ENCODE measurements at places on chromosomes 7 and 10.

DNA sequence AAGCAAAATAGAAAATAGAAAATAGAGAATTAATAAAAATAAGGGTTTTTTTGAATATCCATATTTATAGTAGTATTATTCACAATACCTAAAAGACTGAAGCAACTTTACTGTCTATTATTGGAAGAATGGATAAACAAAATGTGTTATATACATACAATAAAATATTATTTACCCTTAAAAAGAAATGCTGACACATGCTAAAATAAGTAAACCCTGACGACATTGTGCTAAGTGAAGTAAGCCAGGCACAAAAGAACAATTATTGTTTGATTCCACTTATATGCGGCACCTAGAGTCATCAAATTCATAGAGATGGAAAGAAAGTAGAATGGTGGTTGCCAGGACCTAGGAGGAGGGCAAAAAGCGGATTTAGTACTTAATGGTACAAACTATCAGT lies 39.0 kb downstream of the LRRC17 start:
- no peak for DNase-seq

- DNase-seq = peak; percentile 41
Measured at GRCh38 chr10:87618566-87619423, 40.9 kb upstream of the PAPSS2 start.

GRCh38 chr7:103854611-103855010 lies 134.8 kb downstream of the RELN start:
- DNase-seq = no peak

- no peak for DNase-seq
Measured at GRCh38 chr10:71266918-71267442, 52.1 kb upstream of the SLC29A3 start.

DNA sequence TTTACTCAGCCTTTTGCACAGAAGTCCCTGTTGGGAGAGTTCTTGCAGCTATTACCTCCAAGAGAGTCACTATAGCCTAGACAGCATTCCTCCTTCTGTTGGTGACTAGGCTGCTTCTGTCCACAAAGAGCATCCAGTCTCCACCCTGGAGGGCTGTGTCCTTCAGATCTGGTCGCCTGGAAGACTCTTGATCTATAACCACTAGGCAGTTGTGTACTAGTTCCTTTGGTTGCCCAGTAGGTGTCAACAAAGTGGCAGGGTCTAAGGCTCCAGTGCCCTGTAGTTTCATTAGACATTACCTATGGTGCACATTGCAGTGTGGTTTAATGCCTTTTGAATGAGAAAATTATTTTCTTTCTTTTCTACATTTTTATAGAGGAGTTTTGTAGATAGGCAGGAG lies 11.3 kb upstream of the AKR1C2 start:
- peak; percentile 43 for DNase-seq

DNA sequence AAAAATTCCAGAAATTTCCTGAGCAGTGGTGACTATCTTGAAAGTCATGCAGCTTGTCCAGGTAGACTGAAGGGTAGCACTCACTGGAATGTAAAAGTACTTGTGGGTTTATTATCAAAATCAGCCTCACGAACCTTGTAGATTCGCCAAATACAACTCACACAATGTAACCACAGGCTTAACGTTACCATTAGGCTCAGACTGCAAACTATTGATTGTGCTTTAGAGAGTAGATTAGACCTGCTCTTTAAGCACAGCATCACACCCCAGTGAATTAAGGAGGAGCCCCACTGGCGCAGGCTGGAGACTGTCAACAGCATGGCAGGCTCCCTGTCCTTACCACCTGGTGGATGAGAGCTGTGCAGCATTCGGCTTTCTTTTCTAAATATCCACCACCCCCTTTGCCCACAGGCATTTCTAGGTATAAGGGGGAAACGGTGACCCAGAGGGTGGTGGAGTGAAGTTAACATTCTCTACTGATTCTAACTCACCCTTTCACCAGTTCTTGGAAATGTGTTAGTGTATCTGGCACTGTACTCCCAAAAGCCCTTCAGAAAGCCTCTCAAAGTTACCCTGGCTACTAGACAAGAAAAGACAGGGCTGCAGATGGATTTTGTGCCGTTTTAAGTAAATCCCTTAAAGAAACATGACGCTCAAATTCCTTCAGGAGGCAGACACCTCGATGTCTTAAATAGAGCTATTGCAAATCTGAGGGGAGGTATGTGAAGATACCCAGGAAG lies 56.6 kb downstream of the GSDME start:
- DNase-seq = peak; percentile 24

- DNase-seq = no peak
Measured at GRCh38 chr7:108062250-108063014, 59.5 kb upstream of the LAMB1 start.
